ENCODE measurements at places on chromosomes 2 and 18. TPM values are rescaled to one million over a fixed set of nuclear protein-coding genes. Genes with fewer than 3 reads are reported as not detected.
A peak's percentile ranks its signal among the peaks of the same experiment; 100 is the strongest.

DNA sequence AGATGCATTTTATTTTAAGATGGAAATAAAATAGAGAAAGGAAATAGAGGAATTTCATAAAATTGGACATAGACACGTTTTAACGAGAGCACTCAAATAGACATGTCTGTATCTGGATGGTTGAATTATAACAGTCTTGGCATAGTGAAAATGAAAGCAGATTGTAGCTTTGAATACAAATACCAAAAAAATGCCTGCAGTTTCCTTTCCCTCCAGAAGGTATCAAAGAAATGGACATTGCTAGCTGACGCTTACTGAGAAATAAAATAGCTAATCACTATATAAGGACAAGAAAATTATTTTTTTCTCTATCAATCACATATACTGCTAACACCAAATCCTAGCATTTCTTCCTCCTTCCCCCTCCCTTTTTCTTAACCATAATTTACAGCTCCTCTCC lies 11.4 kb upstream of the MAPRE2 start:
- DNase-seq = no peak

GRCh38 chr2:128311216-128311754 lies 7.4 kb downstream of the HS6ST1 start:
- peak; percentile 1 for DNase-seq

DNA sequence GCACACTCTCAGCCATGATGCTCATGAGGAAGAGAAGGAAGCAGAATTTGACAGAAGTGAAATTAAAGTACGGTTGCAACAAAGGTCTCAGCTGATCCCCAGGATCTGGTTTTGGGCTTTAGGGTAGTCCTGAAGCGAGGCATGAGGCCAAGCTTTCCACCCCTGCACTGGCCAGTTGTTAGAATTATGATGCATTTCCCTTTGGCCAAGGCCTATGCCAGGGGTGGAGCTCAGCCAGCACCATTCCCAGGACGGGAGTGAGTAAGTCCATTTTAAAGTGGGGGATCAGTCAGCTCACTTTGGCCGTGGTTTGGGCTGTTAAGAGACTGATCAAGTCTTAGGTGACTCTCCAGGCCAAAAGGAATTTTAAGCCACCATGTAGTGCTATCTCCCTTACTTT lies 314.5 kb upstream of the MMADHC start:
- DNase-seq = no peak

GRCh38 chr2:20633794-20634506 lies 16.9 kb downstream of the HS1BP3 start:
- peak; percentile 90 for DNase-seq

DNA sequence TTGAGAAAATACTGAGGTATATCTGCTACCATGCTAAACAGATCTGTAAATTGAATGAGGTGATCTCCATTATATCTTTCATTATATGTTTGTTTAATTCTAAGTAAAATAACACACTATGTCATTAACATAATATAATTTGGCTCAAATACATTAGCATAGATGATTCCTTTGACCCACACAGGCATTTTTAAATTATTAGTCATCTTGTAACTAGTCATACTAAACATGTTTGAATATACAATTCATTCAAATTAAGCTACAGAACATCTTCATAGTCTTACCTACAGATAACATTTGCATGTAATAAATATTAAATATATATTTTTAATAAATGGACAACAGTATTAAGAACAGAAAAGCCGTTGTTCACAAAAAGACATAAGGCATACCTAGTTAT lies 52.7 kb upstream of the KYNU start:
- DNase-seq = no peak

GRCh38 chr2:118239284-118239683 lies 151.0 kb downstream of the INSIG2 start:
- no peak for DNase-seq

GRCh38 chr2:230540332-230540731 lies 124.3 kb downstream of the SP100 start:
- DNase-seq = no peak

NPAS2 gene
- 16.9 TPM for total RNA-seq

GKN1 gene
- total RNA-seq = not detected

GLI2 gene
- total RNA-seq = 1.1 TPM

IL1R1 gene
- total RNA-seq = 112 TPM

All from thyroid gland (tissue), 4 donors.